ENCODE measurements at places on chromosomes 2 and 18.

DNA sequence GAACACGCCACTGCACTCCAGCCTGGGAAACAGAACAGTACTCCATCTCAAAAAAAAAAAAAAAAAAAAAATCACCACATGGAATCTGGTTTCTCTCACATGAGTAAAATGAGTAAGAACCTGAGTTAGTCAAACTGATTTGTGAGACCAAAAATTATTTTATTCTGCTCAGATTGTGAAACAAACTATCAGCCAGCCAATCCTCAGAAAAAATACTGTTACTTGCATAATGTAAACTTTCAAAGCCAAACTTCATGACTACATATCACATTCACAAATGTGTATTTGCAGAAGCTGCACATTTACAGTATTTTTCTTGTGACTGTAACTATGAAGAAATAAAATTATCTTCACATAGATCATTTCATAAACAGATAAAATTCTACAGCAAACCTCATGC is 23.2 kb downstream of the SUMO1 start:
- no peak for DNase-seq

DNA sequence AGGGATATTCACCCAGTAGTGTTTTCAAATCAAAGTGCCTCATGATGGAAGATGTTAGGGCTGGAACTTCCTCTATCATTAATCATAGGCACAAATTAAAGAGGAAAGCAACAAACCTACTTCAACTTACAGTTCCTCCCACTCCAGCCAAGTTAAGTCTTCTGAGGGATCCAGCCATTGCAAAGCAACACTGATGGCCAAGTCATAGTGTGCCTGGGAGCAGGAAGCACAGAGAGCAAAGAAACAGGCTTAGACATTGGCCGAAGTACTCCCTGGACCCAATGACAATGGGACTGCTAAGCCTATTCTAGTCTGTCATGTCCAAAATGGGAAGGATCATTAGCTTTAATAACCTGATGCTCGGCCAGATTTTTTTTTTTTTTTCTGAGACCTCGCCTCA is 7.0 kb downstream of the C2orf80 start:
- DNase-seq, result no peak

- no peak for DNase-seq
Observed at GRCh38 chr2:214031566-214031965, 379.3 kb upstream of the VWC2L start.

DNA sequence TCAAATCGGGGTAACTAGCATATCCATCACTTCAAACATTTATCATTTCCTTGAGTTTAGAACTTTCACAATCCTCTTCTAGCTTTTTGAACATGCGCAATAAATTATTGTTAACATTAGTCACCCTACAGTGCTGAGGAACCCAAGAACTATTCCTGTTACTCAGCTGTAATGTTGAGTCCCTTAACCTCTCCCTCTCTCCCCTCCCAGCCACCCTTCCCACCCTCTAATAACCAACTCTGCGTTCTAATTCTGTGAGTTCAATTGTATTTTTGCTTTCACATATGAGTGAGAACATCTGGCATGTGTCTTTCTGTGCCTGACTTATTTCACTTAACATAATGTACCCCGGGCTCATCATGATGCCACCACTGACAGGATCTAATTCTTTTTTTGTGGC is 78.6 kb upstream of the RANBP2 start:
- DNase-seq, result no peak

- no peak for DNase-seq
Observed at GRCh38 chr2:88261725-88262124, 91.6 kb downstream of the THNSL2 start.

- DNase-seq, result no peak
Observed at GRCh38 chr2:10768063-10768507, 44.5 kb downstream of the PDIA6 start.

DNA sequence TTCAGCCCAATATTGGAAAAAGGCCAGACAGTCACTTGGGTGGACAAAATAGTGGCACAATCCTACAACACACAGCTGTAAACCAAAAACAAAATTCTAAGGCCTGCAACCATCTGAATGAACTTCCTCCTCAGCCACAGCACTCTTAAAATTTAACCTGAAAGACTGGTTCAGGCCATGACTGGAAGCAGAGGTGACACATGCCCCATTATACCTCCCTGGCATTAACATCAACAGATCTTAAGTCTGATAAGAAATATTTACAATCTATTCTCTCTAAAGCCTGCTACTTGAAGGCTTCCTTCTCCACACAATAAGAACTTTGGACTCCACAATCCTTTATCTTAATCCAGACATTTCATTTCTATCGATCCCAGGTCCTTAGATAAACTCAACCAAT is 192.4 kb upstream of the LRP1B start:
- DNase-seq, result no peak

GRCh38 chr2:191178806-191179514 is 28.2 kb upstream of the STAT4 start:
- DNase-seq, result no peak

- peak; percentile 13 for DNase-seq
Observed at GRCh38 chr18:68847219-68847837, 49.4 kb downstream of the CCDC102B start.

DNA sequence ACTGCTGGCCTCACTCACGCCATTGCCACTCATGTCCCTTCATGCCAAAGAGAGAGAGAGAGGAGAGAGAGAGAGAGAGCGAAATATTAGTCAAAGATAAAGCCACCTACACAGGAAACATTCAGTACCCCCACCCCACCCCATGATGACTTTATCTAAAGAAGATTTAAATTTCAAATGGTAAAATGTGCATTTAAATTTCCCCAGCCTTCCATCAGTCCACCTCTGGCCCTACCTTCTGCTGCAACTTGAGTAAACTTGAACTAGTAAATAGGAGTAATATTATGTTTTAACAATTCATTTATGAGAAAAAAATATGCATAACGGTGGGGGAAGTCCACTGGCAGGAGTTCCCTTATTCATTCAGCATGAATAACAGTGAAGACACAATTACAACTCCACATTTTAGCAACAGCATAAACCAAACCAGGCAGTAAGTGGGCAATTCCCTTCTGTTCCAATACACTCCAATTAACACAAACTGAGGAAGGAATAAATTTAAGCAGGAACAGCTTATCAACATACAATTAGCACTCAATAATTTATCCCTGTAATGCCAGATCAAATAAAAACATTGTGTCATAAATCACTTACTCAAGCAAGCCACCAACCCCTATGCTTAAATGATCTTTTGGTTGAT is 264.2 kb downstream of the LNPK start:
- DNase-seq, result no peak

- no peak for DNase-seq
Observed at GRCh38 chr2:196520605-196521004, 118.9 kb upstream of the CCDC150 start.

DNA sequence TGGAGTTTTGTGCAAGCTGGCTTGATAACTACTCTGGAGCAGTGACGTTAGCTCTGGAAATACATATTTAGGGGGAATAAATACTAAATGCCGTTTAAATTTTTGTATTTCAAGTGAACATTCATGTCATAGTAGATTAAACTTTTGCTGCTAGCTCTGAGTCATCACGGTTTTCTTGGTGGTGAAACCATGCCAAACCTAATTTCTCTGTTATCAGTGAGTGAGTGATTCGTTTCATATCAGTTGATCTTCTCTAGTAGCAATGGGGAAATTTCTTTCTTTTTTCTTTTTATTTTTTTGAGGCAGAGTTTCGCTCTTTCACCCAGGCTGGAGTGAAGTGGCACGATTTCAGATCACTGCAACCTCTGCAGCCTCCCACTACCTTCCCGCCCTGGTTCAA is 211.1 kb downstream of the PTPRM start:
- no peak for DNase-seq

GRCh38 chr2:8753609-8754008 is 71.8 kb downstream of the ID2 start:
- no peak for DNase-seq

- DNase-seq, result no peak
Observed at GRCh38 chr2:230356084-230356483, 29.1 kb downstream of the SP140L start.

DNA sequence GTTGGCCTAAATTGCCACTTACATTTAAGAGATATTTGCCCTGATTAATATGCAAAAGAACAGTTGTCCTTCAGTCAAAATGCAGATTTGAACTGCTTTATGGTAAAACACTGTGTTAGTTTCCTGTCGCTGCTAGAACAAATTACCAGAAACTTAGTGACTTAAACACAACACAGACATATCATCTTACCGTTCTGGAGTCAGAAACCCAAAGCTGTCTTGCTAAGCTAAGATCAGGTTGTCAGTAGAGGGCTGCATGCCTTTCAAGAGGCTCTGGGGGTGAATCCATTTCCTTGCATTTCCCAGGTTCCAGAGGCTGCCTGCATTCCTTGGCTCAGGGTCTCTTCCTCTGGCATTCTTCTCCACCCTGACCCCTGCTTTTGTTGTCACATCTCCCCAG is 149.5 kb downstream of the FAM161A start:
- no peak for DNase-seq

DNA sequence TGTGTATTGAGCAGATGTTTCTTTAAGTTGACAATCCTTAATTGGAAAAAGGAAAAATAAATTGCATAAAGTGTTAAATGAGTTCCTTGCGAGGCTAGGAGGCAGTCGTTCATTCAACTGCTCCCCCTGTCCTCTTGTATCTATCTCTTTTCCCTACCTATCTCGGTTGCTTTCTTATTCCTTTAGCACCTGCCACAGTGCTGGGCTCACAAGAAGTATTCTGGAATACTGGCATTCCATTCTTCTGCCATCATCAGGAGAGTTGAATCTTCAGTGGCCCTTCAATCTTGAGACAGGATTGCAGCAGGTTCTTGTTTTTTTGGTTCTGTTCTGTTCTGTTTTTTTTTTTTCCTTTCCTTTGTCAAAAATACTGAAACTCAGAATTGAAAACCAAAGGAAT is 143.1 kb upstream of the AQP4 start:
- no peak for DNase-seq

DNA sequence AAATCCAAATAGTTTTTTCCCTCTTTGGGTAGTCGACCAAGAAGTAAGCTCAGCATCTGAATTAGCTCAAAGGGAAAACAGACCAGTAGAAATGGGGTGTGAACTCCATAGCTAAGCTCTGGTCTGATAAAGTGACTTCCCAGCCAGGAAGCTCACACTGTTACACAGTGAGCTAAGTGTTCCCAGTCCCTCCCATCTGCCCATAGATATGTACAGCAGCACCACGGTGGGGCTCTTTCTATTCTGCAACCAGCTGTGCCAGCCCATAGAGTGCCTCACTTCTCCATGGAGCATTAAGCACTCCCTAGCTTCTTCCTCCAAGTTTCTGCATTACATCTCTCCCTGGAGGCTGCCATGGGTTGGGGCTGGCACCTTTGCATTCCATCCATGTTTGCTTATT is 27.6 kb upstream of the NEMP2 start:
- peak; percentile 44 for DNase-seq

DNA sequence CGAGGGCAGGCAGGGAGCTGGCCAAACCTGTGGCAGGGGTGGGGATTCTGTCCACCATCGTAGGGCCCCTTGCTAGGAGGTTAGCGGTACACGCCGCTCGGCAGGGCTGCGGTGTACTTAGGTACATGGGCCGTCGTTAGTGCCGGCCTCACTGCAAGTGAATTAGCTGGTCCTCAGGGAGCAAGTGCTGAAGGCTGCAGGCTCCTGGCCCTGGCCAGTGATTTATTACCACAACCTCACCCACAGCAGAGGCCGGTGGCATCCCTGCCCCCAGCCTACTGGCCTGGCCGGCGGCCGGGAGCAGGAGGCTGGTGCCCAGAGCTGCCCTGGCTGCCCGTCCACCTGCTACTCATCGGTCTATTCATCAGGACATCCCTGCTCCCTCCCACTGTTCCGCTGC is 19.6 kb upstream of the PTMA start:
- no peak for DNase-seq

GRCh38 chr2:158120664-158121641 is 19.3 kb downstream of the UPP2 start:
- no peak for DNase-seq

- DNase-seq, result no peak
Observed at GRCh38 chr2:177285892-177286715, 21.6 kb upstream of the NFE2L2 start.

- DNase-seq, result no peak
Observed at GRCh38 chr2:171163261-171163660, 2.6 kb upstream of the TLK1 start.

- DNase-seq, result peak; percentile 34
Observed at GRCh38 chr2:134845719-134846118, 7.3 kb downstream of the ACMSD start.

- peak; percentile 15 for DNase-seq
Observed at GRCh38 chr2:207674826-207675225, 36.6 kb upstream of the CCNYL1 start.

DNA sequence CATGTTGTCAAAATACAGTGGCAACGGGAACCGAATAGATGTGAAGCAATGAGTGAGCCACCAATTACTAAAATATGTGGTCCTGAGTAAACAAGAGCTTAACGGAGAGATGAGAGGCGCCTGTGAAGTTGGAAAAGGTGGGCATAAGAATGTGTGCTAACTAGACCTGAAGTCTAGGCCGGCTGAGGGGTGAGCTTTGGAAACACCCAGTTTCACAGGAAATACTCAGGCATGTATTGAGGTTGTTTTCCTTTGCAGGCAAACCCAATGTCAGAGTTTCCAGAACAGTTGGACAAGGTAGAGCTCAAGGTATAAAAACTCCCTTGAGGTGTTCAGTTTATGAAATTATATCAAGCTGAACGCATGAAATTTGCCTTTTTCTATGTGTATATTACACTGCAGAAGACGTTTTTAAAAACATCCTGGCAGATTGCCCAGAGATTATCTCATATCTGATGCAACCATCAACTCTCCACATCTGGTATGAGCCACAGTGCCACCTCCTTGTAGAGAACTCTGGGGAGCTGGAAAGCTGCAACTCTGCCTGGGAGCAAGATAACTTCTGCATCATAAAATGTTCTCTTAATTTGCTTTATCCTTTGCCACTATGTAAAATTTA is 3.9 kb upstream of the WDSUB1 start:
- peak; percentile 64 for DNase-seq

GRCh38 chr18:37676276-37676675 is 110.7 kb upstream of the CELF4 start:
- no peak for DNase-seq

- no peak for DNase-seq
Observed at GRCh38 chr2:104965900-104966299, 72.0 kb upstream of the MRPS9 start.

DNA sequence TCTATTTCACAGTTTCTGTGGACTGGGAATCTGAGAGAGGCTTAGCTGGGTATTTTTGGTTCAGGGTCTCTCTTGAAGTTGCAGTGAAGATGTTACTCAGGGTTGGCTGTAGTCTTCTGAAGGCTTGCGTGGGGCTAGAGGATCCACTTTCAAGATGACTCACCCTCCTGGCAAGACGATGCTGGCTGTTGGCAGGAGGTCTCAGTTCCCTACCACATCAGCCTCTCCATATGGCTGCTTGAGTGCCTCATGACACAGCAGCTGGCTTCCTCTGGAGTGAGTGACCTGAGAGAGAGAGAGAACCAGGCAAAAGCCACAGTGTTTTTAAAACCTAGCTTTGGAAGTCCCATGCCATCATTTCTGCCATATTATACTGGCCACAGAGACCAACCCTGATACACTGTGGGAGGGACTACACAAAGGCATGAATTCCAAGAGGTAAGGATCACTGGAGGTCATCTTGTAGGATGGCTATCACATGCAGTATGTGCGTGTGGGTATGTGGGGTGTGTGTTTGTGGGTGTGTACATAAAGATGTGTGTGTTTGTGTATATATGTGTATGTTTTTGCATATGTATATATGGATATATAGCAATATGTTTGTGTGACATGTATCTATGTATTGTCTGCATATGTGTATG is 25.1 kb downstream of the DNPEP start:
- DNase-seq, result peak; percentile 43

- peak; percentile 65 for DNase-seq
Observed at GRCh38 chr2:237693291-237693994, 66.1 kb downstream of the LRRFIP1 start.

GRCh38 chr2:239146741-239147181 is 254.1 kb downstream of the HDAC4 start:
- no peak for DNase-seq

Measured in SW480 (cell line).